ENCODE measurements at places on chromosomes 13 and 19.

GRCh38 chr19:22617614-22618320 is 16.4 kb upstream of the ZNF492 start:
- no peak for DNase-seq

GRCh38 chr19:996051-996838 is 4.0 kb upstream of the GRIN3B start:
- peak; percentile 45 for DNase-seq

- DNase-seq: peak; percentile 39
Observed at GRCh38 chr13:68234274-68234673, 1004.1 kb upstream of the PCDH9 start.

DNA sequence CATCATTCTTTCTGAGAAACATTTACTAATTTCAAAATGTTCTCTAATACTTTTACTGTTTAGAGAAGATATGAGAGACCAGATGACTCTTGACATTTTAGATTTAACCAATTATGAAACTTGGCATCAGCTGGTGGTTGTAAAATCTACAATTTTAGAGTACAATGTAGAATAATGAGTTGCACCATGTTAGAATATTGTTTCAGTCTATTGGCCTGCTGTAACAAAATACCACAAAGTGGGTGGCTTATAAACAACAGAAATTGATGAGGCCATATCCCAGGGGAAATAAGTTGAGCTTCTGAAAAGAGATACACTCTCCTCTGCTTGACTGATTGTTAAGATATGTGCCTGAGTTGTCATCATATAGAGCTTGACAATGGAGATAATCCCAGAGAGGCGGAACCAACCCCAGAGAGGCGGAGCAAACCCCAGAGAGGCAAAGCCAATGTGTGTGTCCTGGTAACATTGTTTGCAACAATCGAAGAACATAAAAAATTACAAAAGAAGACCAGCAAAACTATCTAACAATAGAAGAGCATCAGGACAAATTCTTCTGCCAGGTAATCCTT is 373.0 kb upstream of the SLITRK1 start:
- DNase-seq: no peak

DNA sequence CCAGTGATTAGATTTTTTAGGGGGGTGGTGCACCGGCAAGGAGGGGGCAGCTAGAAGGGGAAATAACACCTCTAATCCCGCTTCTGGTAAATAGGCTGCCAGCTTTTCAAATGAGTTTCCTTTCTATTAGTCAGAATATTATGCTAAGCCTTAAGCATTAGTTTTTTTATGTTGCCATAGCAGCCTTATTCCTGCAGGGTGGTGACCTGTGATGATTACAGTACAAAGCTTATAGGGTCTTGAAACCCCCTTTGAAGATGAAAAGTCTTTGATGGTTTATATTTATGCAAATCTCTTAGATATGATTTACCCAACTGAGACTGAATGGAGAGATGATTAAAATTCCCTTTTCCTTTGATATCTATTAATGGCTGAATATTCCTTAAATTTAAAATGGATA is 109.8 kb downstream of the ZIC5 start:
- DNase-seq: no peak

DNA sequence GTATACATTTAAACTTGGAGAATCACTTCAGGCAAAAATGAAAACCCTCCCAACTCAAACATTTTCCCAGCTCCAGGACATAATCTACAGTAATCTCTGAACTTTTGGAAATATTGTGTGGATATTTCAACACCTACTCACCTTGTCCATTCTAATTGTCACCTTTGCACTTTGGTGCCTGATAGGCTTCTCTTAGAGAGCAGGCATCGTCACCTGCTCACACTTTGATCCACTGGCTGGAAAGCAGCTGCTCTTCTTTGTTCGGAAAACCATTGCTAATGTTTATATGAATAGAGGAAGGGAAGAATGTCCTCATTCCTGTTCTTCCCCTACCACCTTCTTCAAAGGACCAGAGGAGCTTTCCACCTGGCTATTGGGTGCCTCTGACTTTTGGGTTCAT is 411.2 kb downstream of the FGF9 start:
- no peak for DNase-seq

DNA sequence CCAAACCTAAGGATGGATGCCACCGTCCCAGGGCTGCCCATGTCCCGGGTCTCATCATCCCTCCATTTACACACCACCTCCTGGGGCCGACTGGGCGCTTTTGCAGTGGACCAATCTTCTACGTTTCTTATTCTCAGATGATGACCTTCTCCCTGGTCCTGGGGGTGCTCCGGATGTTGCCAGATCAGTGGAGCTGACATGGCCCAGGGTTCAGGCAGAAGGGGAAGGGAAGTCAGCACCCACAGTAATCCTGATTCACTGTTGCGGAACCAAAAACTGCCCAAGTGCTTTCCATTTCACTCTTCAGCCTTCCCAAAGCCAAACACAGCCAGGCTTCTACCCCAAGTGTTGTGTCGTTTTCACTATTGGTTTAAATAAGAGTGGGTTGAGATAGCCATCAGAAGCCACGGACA is 29.8 kb downstream of the RAB20 start:
- no peak for DNase-seq

DNA sequence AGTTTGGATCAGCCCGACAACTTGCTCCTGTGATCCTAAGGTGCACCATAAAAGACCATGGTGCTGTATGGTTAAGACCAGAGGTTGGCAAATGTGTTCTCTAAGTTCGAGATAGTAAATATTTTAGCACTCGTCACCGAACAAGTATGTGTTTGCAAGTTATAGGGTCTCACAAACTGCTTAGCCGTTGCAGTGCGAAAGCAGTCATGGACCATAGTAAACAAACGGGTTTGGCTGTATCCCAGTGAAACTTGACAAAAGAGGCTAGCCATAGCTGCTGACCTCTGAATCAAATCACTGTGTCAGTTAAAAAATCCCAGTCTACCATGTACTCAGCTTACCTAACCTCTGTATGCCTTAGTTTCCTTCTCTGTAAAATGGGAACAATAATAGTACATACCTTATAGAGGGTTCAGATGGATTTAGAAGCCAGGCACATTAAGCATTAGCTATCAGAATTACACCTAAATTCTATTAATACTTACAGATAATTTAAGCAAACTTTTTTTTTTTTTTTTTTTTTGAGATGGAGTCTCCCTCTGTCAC is 72.1 kb downstream of the IPO5 start:
- no peak for DNase-seq

GRCh38 chr19:34982275-34982674 is 17.8 kb upstream of the GRAMD1A start:
- no peak for DNase-seq

GRCh38 chr19:47603706-47604565 is 5.0 kb upstream of the BICRA start:
- no peak for DNase-seq

DNA sequence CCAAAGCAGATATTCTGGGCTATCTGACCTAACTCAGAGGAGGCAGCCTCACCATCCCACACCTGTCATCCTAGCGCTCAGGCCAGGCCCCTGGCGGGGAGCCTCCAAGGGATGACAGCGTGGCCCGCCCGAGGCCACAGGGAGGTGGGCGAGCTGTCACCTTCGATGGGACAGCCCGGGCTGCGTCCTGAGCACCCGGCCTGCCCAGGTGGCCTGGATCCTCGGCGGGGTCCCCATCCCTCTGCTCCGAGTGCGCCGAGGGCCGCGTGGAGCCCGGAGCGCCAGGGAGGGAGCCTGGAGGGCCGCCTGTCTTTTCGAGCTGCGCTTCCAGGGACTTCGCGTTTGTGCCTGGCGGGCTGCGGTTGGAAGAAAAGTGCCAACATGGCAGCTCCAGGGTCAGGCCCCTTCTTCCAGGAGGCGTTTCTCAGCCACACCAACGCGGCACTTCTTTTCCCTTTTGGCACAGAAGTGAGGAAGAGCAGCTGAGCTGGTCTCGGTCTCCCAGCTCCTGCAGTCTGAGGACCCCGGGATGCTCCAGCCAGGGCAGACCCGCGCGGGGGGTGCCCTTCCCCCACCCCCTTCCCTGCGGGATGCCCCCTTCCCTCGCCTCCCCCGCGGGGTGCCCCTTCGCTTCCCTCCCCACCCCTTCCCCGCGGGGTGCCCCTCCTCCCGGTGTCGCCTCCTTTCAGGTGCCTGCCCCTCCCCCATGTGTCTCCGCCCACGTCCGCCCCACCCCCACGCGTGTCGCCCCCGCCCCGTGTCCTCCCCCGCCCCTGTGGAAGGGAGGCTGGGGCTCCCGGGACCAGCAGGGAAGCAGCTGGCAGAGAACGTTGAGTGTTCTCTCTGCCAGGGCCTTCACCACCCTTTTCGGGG is 42.3 kb downstream of the GJA3 start:
- peak; percentile 36 for DNase-seq

- peak; percentile 44 for DNase-seq
Observed at GRCh38 chr13:68927387-68928026, 1180.1 kb upstream of the ATXN8OS start.

DNA sequence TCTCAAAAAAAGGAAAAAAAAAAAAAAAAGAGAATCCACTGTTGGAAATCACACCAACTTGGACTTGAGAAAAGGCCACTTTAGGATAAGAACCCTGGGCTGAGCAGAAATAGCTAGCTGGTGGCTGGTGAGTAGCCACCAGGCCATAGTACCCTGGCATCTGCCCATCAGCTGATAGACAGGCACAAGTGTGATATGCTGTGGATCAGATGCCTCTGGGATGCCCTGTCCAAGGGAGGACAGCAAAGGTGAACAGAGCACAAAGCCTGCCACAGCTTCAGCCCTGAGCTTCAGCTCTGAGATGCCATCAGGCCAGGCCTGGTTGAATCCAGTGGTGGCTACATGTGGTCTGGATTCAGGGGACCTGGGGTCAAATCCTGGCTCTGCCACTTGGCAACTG is 8.7 kb downstream of the SIRT2 start:
- DNase-seq: no peak

DNA sequence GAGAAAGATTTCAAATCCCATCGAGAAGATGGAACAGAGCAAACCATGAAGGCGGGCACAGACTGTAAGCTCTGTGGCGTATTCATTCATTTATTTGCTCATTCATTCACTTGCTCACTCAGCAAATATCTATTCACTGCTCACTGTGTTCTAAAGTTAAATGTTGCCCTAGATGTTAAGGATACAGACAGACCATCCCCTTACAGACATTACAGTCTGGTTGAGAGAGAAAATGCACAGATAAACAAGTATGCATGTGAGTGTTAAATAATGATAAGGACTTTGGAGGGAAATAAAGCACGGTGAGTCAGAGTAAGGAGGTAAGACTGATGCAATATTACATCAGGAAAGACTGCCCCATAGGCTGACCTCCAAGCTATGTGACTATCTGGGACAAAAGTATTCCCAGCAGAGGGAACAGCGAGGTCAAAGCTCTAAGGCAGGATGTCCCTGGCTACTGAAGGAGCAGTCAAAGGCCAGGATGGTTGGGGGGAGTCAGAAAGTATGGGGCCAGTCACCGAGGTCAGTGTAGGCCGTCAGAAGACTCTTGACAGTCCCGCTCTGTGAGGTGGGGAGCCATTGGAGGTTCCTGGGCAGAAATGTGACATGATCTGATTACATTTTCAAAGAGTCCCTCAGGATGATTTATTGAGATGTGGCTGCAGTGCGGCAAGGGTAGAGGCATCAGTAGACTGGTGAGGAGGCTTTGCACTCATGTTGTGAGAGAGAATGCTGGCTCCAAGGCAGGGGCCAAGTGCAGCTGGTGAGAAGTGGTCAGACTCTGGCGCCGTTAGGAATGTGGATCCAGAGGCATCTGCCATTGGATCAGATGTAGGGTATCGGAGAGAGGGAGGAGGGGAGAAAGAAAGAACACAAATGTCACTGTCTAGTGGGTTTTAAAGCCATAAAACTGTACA is 37.9 kb downstream of the MBNL2 start:
- peak; percentile 64 for DNase-seq
